ENCODE measurements at places on chromosomes 1 and 21.

DNA sequence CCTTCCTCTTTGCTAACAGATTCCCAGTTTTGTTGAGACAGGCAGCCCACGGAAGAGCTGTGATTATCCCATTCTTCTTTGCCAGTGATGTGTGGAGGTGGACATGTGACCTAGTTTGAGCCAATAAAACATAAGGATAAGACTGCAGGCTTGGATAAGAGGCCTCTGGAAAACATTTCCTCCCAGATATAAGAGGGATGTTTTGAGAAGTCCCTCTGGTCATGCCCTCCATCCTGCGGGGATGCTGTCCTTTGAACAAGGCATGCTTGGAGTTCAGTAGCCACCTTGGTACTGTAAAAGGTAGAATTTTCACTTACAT lies 155.7 kb downstream of the TM2D1 start:
- DNase-seq = no peak

GRCh38 chr1:189605226-189605625 lies 872.4 kb downstream of the BRINP3 start:
- no peak for DNase-seq

GRCh38 chr1:41041614-41042270 lies 20.2 kb upstream of the SLFNL1 start:
- no peak for DNase-seq

GRCh38 chr21:31880816-31881215 lies 8.0 kb downstream of the HUNK start:
- DNase-seq = no peak

GRCh38 chr1:27418326-27419185 lies 26.1 kb downstream of the GPR3 start:
- DNase-seq = no peak

- no peak for DNase-seq
Measured at GRCh38 chr21:38170283-38170682, 86.5 kb upstream of the KCNJ15 start.

Data from NCI-H1105 treated with DMSO at 0.1 percent for 48 hours (cell line).